Adipocyte (in vitro differentiated cells): ENCODE measurements at places on chromosomes 12 and 14.

DNA sequence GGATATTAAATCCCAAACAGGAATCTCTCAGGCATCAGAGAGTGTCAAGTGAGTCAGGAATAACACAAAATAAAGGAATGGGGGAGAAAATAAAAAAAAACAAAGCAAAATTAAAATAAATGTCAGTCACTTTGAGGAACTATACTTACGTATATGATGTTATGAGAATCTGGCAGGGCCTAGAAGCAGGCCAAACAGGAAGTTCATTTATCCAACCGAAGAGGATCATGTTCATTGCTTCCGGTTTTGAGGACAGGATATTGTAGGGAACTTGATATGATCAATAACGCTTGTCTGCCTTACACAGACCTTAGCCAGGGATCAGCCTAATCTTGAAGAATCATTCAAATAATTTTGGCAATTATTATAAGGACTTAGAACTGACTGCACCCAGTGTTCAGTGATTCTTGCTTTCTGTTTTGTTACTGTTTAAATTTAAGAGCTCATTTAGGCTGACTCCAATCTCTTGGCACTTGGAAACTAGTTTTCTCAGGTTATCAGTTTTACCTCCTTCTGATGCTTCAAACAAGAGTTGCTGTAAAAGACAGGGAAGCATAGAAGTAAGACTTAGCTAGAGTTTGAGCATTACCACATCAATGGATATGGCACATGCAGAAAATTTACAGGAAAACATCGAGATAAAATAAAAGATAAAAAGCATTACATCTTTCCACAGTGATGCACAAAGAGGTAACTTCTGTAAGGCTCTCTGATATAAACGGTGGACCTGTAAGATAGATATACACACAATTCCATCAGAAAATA lies 53.4 kb downstream of the ZFC3H1 start:
- no peak for DNase-seq

DNA sequence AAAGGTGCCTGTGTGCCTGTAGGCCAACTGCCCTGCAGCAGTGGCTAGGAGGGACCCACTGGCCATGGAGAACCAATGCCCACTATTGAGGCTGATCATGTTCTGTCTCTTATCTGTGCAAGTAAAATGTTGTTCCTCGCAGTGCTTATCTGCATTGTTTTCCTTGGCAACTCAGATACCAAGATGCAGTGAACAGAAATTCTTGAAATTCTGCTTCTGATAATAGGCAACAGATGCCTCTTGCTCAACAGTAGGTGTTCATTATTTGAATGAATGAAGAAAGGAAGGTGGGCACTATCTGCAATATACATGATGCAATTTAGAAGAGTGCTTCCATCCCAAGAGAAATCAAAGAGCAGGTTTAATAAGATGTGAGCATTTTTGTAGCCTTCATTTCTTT lies 232.2 kb downstream of the NUAK1 start:
- DNase-seq = peak; percentile 72

- no peak for DNase-seq
Measured at GRCh38 chr14:81454572-81455218, 54.6 kb upstream of the STON2 start.

DNA sequence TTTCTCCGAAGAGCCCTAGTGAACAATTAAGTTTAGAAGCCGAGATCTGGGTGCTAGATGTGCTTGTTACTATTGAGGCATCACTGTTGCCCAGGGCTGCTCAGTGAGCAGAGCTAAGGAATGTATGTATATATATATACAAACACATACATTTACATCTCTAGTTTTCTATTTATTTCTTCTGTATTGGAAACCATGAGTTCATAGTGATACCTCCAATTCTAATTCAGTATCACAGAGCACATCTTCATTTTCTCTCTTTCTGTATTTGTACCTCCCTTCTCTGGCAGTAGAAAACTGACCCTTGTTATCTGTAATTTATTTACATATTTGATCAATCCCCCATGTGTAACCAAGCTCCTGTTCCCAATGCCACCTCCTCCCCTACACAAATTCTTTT lies 40.7 kb upstream of the FUT8 start:
- no peak for DNase-seq

DNA sequence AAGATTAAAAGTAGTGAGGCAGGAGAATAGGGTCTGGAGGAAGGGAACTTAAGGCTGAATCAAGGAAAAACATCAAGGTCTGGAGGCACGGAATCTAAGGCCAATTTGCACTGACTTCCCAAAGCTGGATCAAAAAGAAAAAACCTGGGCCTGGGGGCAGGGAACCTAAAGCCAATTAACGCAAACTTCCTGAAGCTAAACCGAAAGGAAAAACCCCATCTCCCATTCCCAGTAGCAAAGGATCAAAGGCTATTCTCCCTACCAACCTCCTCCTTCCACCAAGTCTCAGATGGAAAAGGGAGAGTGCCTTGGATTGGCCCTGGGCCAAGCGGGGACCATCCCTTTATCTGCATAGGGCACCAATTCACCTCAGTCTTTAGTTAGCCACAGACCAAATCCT lies 384.2 kb downstream of the GRIN2B start:
- DNase-seq = no peak

DNA sequence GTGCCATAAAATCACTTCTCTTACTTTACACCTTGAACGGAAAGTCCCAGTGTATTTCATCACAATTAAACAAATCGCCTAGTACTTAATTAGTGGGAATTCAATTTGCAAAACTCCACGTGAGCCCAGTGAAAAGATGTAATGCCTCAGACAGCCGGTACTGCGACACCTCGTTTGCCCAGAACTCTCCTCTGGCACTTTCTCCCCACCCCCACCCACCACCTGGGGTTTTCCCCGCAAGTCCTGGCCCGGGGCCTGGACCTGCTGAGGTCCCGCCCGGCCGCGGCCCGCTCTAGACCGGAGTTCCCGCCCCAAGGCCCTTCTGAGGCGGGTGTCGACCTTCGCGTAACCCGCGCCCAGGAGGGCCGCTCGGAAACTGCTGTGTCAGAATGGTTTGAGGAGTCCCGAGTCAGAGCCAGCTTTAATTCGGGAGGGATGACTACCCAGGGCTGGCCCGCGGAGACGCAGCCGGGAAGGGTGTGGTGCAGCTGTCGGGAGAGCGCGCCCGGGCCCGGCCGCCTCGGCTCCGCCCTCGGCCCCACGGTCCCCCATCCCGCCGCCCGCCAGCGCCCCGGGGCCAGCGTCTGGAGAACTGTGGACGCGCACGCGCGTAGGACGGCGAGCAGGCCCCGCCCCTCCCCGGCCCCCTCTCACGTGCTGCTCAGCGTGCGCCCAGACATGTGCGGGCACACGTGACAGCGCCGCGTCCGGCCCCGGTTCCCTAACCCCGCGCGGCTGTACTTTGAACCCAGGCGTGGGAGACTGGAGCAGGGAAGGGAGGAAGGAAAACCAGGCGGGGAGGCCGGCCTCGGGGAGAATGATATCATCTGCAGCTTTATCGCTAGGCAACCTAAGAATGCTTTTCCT lies 10.8 kb downstream of the BHLHE41 start:
- DNase-seq = peak; percentile 95

GRCh38 chr14:99512571-99513182 lies 31.5 kb downstream of the CCNK start:
- no peak for DNase-seq

DNA sequence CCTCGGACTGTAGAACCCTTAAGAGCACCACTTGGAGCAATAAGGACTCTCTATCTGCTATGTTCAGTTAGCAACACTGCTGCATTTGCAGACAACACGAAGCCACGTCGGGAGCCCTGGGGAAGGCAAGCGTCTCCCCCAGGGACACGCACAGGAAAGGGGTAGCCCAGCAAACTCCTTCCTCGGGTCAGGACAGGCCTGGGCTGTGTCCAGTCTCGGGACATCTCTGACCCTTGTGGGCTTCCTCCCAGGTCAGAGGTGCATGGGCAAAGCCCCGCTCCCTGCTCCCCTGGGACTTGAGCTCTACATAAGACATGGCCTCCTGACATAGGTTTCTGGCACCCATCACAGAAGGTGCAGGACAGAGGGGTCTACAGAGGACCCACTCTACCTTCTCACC lies 119.5 kb downstream of the PIWIL1 start:
- DNase-seq = no peak

DNA sequence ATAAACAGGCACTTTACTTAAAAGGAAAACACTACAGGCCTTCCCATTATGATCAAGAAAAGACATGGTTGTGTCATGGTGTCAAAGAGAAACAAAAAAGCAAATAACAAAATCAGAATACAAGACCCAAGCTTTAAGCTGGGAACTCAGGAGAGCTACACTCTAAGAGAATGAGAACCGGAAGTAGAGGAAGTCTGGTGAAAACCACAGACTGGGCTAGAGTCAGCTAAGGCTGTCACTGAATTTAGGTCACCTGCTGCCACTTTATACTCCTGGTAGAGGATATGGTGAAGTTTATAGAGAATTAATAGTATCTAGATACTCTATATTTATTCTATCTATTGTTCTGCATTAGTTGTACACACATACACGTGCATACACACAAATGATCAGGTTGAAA lies 971.7 kb downstream of the FLRT2 start:
- no peak for DNase-seq

DNA sequence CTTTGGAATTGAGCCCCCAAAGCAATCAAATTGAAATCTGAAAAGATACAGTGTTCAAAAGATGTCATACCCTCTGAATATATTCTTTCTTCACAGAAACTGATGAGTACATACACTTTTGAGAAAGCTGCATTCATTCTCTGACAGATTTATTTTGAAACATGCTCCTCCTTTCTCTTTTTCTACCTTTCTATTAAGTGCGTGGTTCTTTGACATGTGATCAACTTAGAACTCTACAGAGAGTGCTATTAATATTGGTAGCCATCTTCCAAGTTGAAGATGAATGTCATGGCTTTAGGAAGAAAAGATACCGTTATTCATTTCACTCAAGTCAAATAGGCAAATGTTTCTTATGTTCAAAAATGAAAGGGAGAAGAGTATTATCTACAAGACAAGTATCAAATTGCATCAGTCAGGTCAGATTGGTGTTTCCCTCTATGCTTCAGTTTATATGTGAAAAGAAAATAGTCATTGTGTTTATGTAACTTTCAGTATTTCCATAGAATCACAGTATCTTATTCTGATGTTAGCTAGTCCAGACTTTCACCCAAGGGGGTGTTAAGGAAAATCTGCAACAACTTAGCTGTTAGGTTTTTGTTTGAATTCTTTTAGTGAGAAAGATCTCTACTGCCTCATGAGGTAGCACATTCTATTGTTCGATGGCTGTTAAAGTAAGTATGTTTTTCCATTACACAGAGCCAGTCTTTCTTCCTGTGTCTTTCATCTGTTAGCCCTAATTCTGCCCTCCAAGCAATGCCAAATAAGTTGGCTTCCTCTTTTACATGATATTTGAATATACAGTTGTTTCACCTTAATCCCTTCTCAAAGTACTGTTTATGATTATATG lies 55.4 kb upstream of the GARIN2 start:
- peak; percentile 7 for DNase-seq

DNA sequence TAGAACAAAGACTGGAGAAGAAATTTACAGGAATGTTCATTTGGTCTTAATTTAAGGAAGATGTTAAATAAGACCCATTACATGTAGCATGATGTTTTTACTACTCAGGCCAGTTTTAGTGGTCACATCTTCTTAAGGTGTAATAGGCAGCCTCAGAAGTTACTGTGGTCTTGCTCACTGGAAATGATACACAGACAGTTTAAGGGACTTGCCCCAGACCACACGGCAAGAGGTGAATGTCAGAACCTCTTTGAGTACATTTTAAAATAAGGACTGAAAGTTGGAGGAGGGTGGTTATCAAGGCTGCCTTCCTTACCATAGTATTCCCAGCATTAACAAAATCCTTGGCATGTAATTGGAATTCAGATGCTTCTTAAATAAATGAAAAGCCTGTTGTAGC lies 37.9 kb downstream of the LRRK2 start:
- DNase-seq = peak; percentile 5

GRCh38 chr14:37384870-37385596 lies 187.3 kb downstream of the MIPOL1 start:
- DNase-seq = no peak
